CD4-positive, alpha-beta T cell treated with Interleukin-4 for 4 hours (primary cell): ENCODE measurements at places on chromosomes 3 and 15.

- no peak for DNase-seq
Measured at GRCh38 chr3:17136136-17136721, 251.5 kb downstream of the PLCL2 start.

GRCh38 chr3:40336511-40337135 lies 27.1 kb downstream of the EIF1B start:
- DNase-seq: no peak

- peak; percentile 83 for DNase-seq
Measured at GRCh38 chr3:30353711-30354467, 252.5 kb upstream of the TGFBR2 start.

- no peak for DNase-seq
Measured at GRCh38 chr3:139292711-139293664, 50.8 kb upstream of the MRPS22 start.

GRCh38 chr15:89194608-89195007 lies 26.8 kb downstream of the RLBP1 start:
- DNase-seq: no peak

- no peak for DNase-seq
Measured at GRCh38 chr3:139710212-139710611, 32.4 kb upstream of the NMNAT3 start.

DNA sequence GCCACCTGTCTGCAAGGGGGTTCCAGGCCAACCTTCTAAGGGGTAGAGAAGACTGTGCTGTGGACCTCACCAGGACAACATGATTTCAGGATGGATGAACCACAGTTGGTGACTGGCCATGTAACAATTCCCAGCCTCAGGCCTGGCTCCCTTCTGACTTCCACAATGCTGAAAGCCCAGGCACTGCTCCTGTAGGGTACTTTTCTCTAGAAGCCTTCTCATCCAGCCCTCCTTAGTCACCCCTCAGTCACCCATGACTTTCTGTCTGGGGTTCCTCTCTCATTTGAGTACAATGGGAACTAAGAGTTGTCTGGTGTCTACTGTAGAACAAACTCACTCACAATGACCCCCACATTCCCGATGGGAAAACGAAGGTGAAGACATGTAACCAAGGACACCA lies 8.6 kb downstream of the ALS2CL start:
- DNase-seq: no peak

GRCh38 chr3:160569894-160570652 lies 4.7 kb upstream of the KPNA4 start:
- DNase-seq: no peak

- DNase-seq: no peak
Measured at GRCh38 chr3:126661532-126662364, 6.8 kb upstream of the TXNRD3 start.

DNA sequence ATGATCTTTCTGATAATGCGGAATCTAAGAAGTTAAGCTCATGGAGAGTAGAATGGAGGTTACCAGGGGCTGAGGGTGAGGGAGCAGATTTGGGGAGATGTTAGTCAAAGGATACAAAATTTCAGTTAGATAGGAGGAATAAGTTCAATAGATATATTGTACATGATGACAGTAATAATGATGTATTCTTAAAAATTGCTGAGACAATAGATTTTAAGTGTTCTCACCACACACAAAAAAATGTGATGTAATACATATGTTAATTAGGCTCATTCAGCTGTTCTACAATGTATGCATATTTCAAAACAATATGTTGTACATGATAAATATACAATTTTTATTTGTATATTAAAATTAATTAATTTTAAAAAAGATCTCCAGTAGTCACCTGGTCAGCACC lies 81.4 kb downstream of the PGPEP1L start:
- no peak for DNase-seq
